Motor neuron (in vitro differentiated cells): ENCODE measurements at places on chromosomes 5 and 9.

- no peak for ATAC-seq
Observed at GRCh38 chr5:110653231-110653970, 73.1 kb downstream of the TMEM232 start.

DNA sequence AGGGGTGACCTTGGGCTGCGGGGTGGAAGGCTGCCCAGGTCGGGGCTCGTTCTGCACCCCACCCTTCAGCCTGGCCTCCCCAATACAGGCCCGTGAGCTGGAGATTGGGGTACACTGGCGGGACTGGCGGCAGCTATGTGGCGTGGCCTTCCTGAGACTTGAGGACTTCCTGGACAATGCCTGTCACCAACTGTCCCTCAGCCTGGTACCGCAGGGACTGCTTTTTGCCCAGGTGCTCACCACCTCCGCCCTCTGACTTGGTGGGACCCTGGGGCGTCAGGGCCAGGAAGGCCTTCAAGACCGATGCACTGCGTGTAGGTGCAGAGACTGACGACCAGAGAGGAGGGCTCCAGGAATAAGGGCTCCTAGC lies 10.5 kb downstream of the ZDHHC12 start:
- ATAC-seq, result no peak

DNA sequence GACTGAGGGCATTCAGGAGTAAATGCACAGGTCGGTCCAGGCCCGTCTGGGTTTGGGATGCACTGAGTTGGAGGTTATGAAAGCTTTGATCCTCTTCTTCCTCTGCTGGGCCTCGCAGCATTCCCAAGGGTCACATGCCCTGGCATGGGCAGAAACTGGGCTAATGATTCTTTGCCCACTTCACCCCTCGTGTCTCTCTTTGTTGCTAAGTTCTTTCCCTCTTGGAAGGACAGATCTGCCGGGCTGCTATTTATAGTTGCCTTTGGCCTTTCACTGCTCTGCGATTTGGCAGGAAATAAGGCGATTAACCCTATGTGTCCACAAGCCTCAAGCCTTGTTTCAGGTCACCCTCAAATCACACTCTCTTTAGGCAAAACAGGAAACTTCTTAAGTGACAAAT lies 66.9 kb downstream of the ENTREP1 start:
- no peak for ATAC-seq

DNA sequence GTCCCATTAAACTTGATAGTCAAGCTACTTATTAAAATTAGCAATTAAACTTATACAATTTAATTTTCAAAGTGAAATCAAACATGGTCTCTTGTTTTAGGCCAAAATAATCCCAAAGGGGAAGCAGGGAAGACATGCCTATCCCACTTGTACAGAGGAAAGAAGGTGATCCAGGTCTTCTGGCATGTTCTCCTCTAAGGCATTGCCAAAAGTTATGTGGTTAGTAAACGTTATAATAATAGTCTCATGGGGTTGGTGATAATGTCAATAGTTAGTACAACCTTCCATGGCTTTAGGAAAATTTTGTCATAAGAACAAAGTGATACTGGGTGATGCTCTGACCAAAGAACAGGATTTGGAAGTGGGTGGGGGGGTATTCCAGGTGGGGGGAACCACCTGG lies 52.8 kb downstream of the ROR2 start:
- no peak for ATAC-seq

- ATAC-seq, result peak; percentile 74
Observed at GRCh38 chr9:121735793-121736770, 84.6 kb downstream of the DAB2IP start.

GRCh38 chr9:129281506-129282145 lies 103.6 kb upstream of the IER5L start:
- no peak for ATAC-seq

DNA sequence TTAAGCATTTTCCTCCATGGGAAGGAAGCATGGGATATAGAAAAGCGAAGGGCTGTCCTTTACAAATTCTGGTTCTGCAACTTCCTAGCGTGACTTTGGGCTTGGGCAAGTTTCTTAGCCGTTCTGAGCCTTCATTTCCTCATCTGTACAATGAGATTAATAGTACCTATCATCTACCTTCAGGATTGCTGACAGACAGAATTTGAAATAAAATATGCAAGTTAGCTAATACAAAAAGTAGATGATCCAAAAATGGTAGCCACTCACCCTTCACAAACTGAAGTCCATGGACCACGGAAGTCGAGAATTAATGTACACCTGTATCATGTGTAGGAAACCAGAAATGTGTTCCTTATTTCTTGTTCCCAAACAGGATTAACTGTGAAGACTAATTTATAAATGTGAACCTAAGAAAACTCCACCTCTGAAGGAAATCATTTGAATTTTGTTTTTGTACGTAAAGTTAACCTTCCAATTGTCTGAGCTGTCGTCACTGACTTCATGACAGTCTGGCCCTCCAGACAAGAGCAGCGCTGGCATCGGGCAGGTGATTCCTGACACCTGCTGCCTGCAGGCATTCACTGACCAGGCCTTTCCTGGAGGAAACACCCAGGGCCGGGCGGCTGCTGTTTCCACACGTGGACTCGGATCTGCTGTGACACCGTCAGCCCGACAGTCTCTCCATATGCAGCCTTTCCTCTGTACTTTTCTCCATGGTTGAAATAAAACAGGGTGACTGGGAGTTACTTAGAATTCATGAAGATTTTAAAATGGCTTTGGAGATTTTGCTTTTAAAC lies 63.4 kb downstream of the PSMB7 start:
- no peak for ATAC-seq

DNA sequence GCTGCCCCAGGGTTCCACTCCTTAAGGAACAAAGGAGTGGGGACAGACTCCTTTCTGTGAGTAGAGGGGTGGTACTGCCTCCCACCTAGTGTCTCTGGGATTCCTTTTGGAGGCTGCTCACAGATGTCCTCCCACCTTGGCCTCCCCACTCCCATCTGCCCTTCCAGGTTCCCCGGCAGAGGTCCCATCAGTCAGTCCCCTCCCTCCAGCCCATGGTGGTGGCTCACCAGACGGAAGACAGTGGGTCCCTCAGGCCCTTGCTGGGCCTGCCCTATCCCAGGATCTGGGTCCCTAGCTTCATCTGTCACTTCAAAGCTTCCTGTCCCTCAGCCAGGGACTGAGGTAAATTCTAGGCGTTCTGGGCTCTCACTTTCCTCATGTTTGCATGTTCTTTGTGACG lies 35.6 kb upstream of the NEK6 start:
- ATAC-seq, result no peak

- peak; percentile 86 for ATAC-seq
Observed at GRCh38 chr5:88483964-88484672, 215.5 kb upstream of the TMEM161B start.

GRCh38 chr9:136239983-136240330 lies 5.7 kb downstream of the QSOX2 start:
- ATAC-seq, result no peak

DNA sequence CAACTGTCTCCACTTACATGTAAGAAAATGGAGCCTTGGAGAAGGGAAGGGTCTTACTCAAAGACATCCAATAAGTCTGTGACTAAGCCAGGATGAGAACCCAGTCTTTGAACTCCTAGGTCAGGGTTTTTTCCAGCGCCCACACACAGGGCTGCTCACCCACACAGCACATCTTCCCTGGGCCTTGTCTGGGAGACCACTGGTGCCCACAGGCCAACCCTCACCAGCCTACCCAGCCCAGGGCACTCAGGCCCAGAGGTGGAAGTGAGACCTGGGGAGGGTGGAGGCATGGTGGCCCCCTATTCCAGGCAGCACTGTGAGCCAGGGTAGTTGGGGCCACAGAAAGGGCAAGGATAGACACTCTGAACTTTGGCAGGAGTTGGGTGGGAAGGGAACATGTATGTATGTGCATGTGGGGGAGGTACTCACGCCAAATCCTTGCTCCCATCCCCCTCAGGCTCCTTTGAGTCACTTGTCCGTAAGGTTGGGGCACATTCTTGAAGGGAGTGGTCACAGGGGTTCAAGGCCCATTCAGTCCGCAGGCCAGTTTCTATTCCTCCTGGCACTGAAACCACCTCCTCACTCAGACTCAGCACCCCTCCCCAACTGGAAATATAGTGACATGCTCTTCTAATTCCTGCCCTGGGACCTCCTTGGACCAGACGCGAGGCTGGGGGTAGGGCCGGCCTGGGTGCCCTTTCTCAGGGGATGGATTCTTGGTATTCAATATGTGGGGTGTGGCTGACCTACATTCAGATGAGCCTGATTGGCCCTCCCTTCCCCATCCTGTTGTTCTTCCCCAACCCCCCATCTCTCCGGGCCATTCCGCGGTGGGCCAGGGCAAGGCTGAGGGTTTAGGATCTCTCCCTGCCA lies 2.9 kb upstream of the SLC4A9 start:
- ATAC-seq, result peak; percentile 42

GRCh38 chr9:93268551-93269314 lies 84.8 kb downstream of the WNK2 start:
- no peak for ATAC-seq

DNA sequence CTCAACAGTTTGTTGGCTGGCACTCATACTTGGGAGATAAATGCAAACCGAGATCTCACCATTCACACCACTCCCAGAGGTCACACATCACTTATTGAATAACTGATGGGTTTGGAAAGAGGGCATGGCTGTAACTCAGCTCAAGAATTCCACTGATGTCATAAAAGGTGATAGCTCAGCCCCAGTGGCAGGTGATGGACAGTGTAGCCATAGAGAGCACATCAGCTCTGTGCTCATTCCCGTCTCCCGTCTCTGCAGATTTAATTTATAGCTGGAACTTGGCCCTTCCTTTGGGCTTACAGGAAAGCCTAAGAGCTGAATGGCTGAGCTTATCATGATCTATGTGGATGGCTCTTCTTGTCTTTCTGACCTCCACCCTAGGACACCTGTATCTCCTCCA lies 59.8 kb downstream of the INSYN2B start:
- no peak for ATAC-seq

GRCh38 chr5:124733329-124733650 lies 13.1 kb downstream of the ZNF608 start:
- ATAC-seq, result no peak

DNA sequence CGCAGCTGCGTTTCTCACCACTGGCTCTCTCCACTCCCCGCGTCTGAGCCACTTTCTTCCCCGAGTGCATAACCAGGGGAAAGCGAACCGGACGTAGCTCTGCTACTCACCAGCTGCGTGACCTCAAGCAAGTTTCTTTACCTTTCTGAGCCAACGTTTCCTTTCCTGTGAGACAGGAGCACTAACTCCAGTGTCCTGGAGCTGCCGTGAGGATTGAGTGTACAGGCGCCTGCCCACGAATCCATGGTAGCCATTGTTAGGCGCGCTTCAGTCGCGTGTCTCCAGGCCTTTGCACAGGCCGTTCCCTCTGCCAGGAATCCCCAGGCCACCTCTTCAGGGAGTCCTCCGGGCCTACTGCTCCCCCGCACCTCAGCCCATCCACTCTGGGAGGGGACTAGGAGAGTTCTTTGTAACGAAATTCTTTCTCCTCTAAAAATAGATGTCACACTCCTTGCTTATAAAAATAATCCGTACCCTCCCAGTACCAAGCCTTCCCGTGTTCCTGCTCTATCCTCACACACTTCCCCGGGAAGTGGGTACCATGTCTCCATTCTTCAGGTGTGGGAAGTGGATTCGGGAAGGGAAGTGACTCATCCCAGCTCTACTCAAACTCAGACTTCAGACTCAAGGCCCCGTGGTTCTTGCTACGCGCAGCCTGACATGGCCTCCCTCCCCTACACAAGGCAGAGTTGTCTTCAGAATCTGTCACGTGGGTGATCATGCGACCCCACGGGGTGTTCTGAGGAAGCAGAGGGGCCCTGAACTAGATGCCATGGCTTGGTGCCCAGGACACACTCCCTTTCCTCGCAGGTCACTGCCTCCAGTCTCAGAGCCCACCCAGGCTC lies 16.1 kb upstream of the CRB2 start:
- ATAC-seq, result no peak

DNA sequence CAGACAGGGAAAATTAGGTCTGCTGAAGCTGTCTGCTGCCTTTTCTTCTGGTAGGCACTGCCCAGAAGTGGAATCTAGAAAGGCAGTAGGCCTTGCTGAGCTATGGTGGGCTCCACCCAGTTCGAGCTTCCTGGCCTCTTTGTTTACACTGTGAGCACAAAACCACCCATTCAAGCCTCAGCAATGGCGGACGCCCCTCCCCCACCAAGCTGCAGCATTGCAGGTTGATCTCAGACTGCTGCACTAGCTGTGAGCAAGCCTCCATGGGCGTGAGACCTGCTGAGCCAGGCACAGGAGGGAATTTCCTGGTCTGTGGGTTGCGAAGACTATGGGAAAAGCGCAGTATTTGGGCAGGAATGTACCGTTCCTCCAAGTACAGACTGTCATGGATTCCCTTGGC lies 18.5 kb downstream of the AGTPBP1 start:
- no peak for ATAC-seq

- ATAC-seq, result no peak
Observed at GRCh38 chr9:22921742-22922141, 475.1 kb downstream of the DMRTA1 start.

DNA sequence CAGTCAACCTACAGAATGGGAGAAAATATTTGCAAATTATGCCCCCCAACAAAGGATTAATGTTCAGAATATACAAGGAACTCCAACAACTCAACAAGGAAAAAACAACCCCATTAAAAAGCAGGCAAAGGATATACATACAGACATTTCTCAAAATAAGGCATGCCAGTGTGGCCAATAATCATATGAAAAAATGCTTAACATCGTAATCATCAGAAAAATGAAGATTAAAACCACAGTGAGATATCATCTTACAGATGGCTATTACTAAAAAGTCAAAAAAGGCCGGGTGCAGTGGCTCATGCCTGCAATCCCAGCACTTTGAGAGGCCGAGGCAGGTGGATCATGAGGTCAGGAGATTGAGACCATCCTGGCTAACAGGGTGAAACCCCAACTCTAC lies 103.2 kb downstream of the KLHL3 start:
- ATAC-seq, result no peak

DNA sequence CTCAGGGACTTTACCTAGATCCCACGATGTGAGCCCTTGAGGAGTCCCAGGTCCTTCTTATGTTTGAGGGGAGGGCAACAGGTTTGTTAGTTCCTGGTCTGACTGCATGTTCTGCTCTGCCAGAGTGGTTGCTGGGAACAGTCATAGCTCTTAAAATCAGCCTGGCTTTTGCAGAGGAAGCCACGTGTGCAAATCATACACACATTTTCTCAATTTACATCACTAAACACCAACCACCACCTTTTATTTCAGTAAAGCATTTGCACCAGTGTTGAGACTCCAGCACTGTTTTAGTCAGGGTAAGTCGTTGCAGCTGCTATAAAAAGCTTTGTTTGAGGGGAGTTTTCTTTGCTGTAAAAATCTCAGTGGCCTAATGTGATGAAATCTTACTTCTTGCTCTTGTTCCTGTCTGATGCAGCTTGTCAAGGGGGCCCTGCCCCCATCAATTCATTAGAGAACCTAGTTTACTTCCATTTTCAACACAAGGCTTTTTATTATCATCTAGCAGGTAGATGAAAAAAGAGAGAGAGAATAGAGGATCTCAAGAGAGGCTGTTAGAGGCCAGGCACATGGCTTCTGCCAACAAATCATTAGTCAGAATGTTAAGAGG lies 70.3 kb upstream of the VCAN start:
- ATAC-seq, result peak; percentile 75

- peak; percentile 17 for ATAC-seq
Observed at GRCh38 chr5:139904816-139905661, 109.4 kb downstream of the PSD2 start.

- ATAC-seq, result no peak
Observed at GRCh38 chr9:93896093-93896492, 59.1 kb downstream of the BARX1 start.
